Transverse colon (tissue), 4 donors: ENCODE measurements at places on chromosomes 7 and 10. TPM values are rescaled to one million over a fixed set of nuclear protein-coding genes. Genes with fewer than 3 reads are reported as not detected.

SPOCK2 gene
- total RNA-seq: 11.7 TPM

SP4 gene
- total RNA-seq: 6.7 TPM

STEAP1B gene
- total RNA-seq: 3.7 TPM

RELN gene
- 2.7 TPM for total RNA-seq
